ENCODE measurements at places on chromosomes 13 and 19.

DNA sequence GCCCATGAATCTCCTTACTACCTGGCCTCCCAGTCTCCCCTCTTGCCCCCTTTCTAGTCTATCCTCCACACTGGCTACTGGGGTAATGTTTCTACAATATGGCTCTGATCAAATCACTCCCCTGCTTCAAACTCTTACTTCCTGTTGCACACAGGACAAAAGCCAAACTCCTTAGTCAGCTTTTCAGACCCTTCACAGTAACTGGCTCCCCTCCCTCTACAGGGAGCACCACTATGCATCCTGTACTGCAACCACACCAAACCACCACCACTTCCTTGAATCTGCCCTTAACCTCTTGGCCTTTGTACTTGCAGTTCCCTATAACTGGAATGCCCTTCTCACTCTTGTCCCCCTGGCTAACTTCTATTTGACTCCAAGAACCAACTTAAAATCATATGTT is 32.2 kb downstream of the DEDD2 start:
- DNase-seq, result no peak

DNA sequence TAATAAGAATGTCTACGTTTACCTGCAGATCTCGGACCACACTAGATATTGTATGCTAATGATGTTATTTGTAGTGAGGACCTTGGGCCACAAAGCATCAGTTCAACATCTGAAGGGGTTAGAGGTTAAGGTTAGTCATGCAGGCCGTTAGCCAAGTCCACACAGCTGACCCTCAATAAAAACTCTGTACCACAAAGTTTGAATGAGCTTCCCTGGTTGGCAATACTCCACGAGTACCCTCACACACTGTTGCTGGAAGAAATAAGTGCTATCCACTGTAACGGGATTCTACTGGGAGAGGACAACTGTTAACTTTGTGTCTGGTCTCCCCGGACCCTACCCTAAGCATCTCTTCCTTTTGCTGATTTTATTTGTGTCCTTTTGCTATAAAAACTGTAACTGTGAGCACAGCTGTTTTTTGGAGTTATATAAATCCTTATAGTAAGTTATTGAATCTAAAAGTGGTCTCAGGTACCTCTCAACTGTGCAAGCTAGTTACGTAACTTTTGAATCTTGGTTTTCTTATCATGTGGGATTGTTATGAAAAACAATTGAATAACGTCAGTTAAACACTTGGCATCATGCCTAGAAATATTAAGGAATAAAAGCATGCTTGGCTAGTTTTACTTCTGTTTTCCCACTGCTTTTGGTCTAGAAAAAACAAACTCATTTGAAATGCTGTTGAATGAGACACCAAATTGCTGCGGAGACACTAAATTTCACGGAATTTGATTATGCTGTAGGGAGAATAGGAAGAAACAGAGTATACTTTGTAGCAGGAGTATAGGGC is 181.5 kb downstream of the DNAJC3 start:
- peak; percentile 12 for DNase-seq

DNA sequence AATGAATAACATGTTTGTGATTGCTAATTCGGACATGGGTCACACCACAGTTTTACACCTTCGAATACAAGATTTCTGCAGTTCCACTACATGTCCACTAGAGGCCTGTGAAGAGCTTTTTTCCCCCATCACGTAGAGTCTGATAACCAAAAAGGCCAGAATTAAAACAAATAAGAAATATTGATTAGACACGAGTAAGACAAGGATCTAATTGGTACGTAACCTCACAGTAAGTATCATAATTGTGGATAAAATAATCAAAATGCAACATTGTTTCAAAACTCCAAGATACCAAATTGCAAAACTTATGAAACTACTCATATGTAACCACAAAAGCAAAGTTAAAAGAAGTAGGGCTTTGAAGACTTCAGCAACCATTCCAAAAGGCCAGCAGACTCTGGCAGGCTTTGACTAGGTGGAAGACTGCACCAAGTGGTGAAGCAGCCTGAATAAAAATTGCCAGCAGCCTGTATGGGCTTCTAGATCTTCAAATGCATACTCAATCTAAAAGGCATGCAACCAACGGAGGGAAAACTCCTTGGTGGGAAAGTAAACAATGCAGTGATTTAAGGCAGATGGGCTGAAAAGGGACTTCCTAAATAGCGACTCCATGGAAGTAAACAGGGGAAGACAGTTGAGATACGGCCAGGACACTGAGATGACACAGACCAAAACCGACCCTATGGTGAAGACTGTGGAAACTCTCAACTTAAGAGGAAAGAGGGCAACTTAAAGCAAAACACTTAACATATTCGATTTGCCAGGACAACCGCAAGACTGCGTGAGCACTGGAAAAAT is 56.7 kb downstream of the STARD13 start:
- peak; percentile 84 for DNase-seq

- DNase-seq, result peak; percentile 18
Observed at GRCh38 chr13:101612735-101613134, 160.3 kb downstream of the ITGBL1 start.

DNA sequence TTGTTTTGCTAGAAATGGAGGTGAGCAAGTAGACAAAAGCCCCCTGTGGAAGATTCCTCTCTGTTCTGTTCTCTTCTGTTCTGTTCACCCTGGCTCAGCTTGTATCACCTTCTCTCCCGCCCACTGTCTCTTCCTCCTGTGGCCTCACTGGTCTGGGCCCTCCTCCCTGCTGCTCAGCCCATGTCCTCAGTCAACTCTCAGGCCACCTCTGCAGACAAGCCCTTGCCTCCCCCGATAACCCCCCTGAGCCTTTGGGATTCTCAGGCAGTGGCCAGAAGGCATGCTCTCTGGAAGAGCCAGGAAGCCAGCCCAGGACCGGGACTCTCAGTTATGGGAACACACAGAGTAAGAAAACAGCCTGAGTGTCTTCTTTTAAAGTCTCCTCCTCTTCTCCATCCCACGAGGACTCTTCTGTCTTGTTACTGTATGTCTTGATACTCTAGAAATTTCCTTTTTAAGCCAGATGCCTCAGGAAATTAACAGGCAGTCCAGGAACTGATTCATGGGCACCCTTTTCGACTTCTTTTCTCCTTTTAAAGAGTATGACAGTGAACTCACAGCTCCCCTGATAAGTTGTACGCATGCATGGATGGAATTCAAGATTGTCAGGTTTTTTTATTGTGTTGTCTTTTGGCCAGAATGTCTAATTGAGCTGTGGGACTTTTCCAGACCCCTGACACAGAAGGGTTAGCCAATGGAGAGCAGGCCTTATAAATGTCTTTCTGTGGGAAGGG is 33.7 kb downstream of the SHISA2 start:
- no peak for DNase-seq

GRCh38 chr13:105334211-105334610 is 1201.3 kb downstream of the EFNB2 start:
- no peak for DNase-seq

GRCh38 chr19:9818175-9818733 is 625 bp downstream of the FBXL12 start:
- DNase-seq, result no peak

DNA sequence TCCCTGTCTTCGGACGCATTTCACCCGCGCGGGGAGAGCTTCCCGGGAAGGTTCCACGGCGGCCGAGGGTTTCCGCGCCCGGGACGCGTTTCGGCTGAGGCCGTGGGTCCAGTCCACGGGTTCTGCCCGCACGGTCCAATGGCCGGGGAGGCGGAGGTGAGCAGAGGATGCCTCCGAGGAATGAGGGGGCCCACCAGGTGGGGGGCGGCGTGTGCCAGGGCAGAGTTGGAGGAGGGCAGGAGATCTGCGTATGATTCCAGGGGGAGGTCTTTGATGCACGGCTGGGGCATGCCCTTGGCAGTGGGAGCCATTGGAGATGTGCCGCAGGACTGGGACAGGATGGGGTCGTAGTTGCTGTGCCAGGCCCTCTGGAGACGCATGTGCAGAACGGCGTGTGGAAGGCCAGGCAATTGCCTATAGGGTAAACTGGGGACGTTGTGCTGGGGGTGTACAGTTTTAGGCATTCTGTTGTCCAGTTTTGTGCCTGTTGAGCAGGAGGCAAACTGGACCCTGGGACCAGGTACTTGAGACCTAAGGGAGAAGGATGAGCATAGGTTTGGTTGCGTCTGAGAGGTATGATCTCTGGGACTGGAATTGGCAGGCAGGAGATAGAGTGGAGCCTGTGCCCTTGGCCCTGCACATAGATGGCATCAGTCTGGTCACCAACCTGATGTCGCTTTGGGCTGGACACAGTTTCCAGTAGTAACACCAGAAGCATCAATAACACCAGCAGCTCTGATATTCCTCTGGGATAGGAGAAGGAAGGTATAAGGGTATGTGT is 751 bp downstream of the ZNF584 start:
- no peak for DNase-seq

GRCh38 chr19:43433358-43433673 is 18.6 kb downstream of the TEX101 start:
- DNase-seq, result no peak

GRCh38 chr13:23470790-23471614 is 37.5 kb upstream of the SACS start:
- no peak for DNase-seq

GRCh38 chr13:40116008-40116407 is 460.5 kb downstream of the COG6 start:
- peak; percentile 82 for DNase-seq

- DNase-seq, result peak; percentile 55
Observed at GRCh38 chr19:32869966-32870573, 503 bp upstream of the SLC7A9 start.

DNA sequence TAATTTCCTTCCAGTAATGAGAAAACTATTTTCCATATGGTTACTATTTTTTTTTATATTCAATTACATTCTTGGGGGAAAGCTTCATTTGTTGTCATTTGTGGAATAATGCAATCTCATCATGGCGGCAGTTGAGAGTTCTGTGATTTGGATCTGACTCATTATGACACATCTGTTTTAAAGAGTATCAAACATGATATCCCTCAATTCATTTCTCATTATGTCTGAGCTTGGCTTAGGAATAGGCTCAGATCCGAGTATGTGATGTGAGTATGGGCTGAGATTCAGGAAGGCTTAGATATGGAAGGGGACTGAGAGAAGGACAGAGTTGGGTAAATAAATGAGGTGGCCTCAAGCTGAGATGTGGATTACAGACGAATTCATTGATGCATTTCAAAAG is 64.4 kb downstream of the POSTN start:
- no peak for DNase-seq

DNA sequence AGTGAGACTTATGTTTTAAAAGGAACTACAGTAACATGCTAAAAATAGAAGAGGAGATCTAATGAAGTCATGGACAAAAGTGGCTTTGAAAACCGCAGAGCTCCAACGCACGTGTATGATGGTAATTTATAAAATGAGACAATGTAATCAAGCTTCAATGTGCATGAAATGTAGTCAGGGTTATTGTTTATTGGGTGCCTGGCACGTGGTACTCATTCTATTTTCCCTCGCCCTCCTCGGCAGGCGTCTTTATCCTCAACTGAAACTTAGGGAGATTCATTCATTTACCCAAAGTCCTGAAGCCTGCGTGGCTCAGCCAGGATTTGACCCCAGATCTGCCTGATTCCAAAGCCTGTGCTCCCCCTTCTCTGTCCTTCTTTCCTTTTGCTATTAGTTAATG is 79.8 kb downstream of the CHST8 start:
- DNase-seq, result no peak

Data from mesendoderm (in vitro differentiated cells).